Central memory CD8-positive, alpha-beta T cell (primary cell): ENCODE measurements at places on chromosomes 16 and 17.

DNA sequence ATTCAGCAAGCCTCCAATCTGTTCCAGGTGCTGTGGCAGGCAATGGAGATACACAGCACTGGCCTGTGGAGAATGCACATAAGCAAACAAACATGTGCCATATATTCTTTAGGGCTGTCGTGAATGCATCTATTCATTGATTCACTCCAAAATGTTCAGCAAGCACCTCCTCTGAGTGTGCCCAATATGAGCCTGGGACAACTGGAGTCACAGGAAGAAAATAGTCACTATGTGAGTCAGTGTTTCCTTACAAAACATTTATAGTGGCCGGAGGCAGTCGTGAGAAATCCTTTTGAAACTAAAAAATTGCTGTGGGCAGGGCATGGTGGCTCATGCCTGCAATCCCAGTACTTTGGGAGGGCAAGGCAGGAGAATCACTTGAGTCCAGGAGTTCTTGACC lies 310.1 kb downstream of the CA10 start:
- peaks cover 9% of the 10 kb centered on the region for H3K27me3 ChIP-seq
- H3K36me3 ChIP-seq: no peaks in the 10 kb centered on the region
- no peak overlapping the region for H3K27ac ChIP-seq
- no peaks in the 10 kb centered on the region for H3K4me1 ChIP-seq
- DNase-seq: no peak
- H3K4me3 ChIP-seq: no peak overlapping the region

- H3K4me1 ChIP-seq: peaks cover 19% of the 10 kb centered on the region
- H3K4me3 ChIP-seq: no peak overlapping the region
- H3K27me3 ChIP-seq: no peaks in the 10 kb centered on the region
- DNase-seq: no peak
- H3K27ac ChIP-seq: no peak overlapping the region
These were observed 21.1 kb downstream of the CMC2 start for GRCh38 chr16:80985611-80986010.

- no peak overlapping the region for H3K4me3 ChIP-seq
- H3K36me3 ChIP-seq: peaks cover 5% of the 10 kb centered on the region
- no peaks in the 10 kb centered on the region for H3K27me3 ChIP-seq
- no peaks in the 10 kb centered on the region for H3K4me1 ChIP-seq
- no peak for DNase-seq
These were observed 56.8 kb upstream of the CREBBP start for GRCh38 chr16:3937066-3937875.

GRCh38 chr17:27565874-27566670 lies 64.9 kb upstream of the LGALS9 start:
- H3K27ac ChIP-seq: no peak overlapping the region
- no peak overlapping the region for H3K4me3 ChIP-seq
- no peak for DNase-seq
- no peaks in the 10 kb centered on the region for H3K27me3 ChIP-seq
- H3K4me1 ChIP-seq: peaks cover 30% of the 10 kb centered on the region

DNA sequence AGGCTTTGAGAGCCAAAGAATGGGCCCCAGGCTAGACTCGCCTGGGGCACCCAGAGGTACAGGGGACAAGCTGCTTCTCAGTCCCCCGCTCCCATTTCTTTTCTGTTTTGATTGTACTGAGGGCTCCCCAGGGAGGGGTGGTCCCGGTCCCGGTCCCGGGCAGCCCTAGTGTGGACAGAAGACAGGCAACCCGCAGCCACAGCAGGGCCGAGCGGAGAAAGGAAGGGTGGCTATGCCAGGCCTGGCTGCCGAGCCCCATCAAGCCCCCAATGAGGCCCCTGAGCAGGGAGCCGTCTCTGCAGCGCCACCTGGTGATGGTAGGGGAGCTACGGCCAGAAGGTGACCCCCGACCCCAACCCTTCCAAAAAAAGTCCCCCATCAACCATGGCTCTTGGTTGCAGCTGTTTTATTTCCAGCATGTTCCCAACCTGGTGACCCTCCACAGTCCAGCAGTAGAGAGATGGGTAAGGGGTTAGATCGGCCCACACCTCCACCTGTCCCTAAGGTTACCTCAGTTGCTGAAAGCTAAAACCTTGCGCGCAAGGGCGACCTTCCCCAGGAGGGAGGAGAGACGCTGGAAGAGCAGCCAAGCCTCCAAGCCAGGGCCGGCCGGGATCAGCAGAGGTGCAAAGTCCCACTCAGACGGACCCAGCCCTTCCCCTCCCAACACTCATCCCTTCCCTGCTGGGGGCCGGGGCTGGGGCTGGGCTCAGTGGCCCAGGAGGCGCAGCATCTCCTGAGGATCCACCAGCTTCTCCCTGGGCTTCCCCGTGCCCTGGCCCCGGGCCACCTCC lies 2.6 kb upstream of the GRIN2C start:
- peak overlapping the region; percentile 50 for H3K4me3 ChIP-seq
- peak; percentile 48 for DNase-seq
- H3K36me3 ChIP-seq: peaks cover 7% of the 10 kb centered on the region
- H3K27me3 ChIP-seq: peaks cover 34% of the 10 kb centered on the region
- H3K4me1 ChIP-seq: peaks cover 26% of the 10 kb centered on the region

- H3K27me3 ChIP-seq: peaks cover 17% of the 10 kb centered on the region
- no peak for DNase-seq
- H3K36me3 ChIP-seq: peaks cover 1% of the 10 kb centered on the region
- peak overlapping the region; percentile 55 for H3K4me3 ChIP-seq
- H3K27ac ChIP-seq: no peak overlapping the region
These were observed 154.0 kb downstream of the C16orf78 start for GRCh38 chr16:49527611-49528010.

DNA sequence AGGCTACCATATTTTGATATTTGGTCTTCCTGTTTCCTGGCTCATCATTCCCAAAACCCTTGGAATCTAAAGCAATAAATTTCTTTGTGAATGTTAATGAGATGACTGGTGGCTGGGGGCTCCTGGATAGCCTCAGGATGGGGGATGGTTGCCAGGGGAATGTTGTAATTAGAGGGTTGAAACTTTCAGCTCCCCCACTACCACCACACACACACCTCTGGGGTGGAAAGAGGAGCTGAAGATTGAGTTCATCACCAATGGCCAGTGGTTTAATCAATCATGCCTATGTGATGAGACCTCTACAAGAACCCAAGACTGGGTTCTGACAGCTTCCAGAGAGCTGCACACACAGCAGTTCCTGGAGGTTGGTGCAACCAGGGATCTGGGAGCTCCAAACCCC lies 59.1 kb downstream of the HS3ST3A1 start:
- no peak overlapping the region for H3K4me3 ChIP-seq
- no peaks in the 10 kb centered on the region for H3K36me3 ChIP-seq
- no peak overlapping the region for H3K27ac ChIP-seq
- peaks cover 25% of the 10 kb centered on the region for H3K27me3 ChIP-seq
- no peaks in the 10 kb centered on the region for H3K4me1 ChIP-seq

DNA sequence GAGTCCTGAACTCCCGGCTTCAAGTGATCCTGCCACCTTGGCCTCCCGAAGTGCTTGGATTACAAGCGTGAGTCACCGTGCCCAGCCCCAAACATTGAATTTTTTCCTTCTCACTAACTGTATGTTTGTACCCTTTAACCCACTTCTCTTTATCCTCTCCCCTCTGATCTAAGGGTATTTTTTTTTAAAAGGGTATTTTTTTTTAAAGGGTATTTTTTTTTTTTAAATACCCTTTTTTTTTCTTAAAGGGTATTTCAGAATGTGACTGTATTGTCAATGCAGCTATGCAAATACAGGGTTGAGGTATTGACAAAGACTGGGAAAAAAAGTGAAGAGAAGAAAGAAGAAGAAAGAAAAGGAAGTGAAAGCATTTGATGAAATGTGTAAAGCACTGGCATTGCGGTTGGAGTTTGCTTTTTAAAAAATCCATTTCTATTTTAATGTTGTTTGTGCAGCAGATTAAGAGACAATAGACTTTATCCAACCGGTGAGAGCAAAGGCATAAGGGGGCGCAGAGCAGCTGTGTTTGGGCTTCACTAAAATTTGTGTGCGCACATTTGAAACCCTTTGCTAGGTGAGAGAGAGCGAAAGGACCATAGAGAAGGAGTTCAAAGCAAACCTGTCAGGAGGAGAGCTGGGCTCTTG lies 42.4 kb downstream of the SYT17 start:
- no peak for DNase-seq
- no peaks in the 10 kb centered on the region for H3K36me3 ChIP-seq
- no peak overlapping the region for H3K4me3 ChIP-seq
- no peak overlapping the region for H3K27ac ChIP-seq
- peaks cover 4% of the 10 kb centered on the region for H3K27me3 ChIP-seq

- DNase-seq: no peak
- no peaks in the 10 kb centered on the region for H3K36me3 ChIP-seq
- H3K27me3 ChIP-seq: peaks cover 36% of the 10 kb centered on the region
- H3K4me3 ChIP-seq: no peak overlapping the region
- H3K4me1 ChIP-seq: no peaks in the 10 kb centered on the region
These were observed 4.2 kb upstream of the FBXL16 start for GRCh38 chr16:709566-710499.

- H3K27ac ChIP-seq: no peak overlapping the region
- no peak overlapping the region for H3K4me3 ChIP-seq
- H3K4me1 ChIP-seq: no peaks in the 10 kb centered on the region
- no peaks in the 10 kb centered on the region for H3K27me3 ChIP-seq
- no peak for DNase-seq
These were observed 106.0 kb downstream of the SDR42E1 start for GRCh38 chr16:81905277-81905676.

GRCh38 chr17:76686538-76687297 lies 24.0 kb downstream of the MXRA7 start:
- H3K4me3 ChIP-seq: no peak overlapping the region

GRCh38 chr16:85057948-85058347 lies 30.4 kb downstream of the KIAA0513 start:
- H3K4me1 ChIP-seq: peaks cover 31% of the 10 kb centered on the region
- H3K27me3 ChIP-seq: no peaks in the 10 kb centered on the region
- peaks cover 4% of the 10 kb centered on the region for H3K36me3 ChIP-seq
- H3K4me3 ChIP-seq: peak overlapping the region; percentile 43

DNA sequence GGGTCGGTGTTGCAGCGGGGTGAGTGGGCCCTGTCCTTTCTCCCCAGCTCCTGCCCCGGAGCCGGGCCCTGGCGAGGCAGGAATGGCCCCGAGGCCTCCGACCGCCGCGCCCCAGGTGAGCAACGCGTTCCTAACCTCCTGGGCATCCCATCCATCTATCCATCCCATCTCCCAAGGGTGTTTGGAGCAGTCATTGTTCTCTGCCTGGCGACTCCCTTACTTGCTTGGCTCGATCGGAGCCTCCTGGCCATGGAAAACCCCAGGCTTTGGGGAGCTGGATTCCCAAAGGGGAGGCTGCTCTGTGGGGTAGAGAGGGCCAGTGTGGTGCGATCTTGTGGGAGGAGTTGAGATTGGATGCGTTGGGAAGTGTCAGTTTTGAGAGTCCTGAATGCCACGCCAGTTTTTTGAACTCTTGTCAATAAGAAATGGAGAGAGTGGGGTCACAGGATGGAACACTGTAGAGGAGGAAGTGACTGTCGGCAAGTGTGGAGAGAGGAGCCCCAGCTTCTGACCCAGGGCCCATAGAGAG lies 684 bp downstream of the ZFP90 start:
- H3K27me3 ChIP-seq: no peaks in the 10 kb centered on the region
- H3K36me3 ChIP-seq: peaks cover 20% of the 10 kb centered on the region
- H3K27ac ChIP-seq: peak overlapping the region; percentile 95
- DNase-seq: no peak

- no peak overlapping the region for H3K27ac ChIP-seq
- DNase-seq: no peak
- no peaks in the 10 kb centered on the region for H3K4me1 ChIP-seq
- H3K27me3 ChIP-seq: peaks cover 11% of the 10 kb centered on the region
- H3K36me3 ChIP-seq: no peaks in the 10 kb centered on the region
These were observed 1.5 kb upstream of the SPEM1 start for GRCh38 chr17:7418472-7419152.

DNA sequence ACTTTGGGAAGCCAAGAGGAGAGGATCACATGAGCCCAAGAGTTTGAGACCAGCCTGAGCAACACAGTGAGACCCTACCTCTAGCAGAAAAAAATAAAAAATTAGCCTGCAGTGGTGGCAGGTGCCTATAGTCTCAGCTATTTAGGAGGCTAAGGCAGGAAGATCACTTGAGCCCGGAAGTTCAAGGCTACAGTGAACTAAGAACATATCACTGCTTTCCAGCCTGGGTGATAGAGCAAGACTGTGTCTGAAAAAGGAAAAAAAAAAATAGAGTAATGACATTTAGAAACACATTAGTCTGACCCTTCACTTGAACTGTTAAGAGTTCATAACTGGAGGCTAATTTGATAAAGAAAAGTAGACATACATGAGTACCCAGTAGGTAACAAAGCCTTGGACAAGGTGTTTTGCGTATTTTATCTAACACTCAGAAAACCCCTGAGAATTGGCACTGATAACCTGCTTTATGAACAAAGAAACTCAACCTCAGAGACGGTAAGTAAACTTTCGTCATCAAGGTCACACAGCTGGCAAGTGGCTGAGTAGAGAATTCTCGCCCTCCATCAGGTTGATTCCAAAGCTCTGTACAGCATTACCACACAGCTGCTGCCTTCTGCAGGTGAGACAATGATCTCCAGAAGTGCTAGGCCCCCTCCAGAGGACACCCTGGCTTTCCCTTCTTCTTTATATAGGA lies 101.1 kb downstream of the SMG6 start:
- no peak for DNase-seq
- H3K27ac ChIP-seq: no peak overlapping the region
- peaks cover 9% of the 10 kb centered on the region for H3K36me3 ChIP-seq
- H3K4me1 ChIP-seq: peaks cover 20% of the 10 kb centered on the region
- H3K27me3 ChIP-seq: no peaks in the 10 kb centered on the region
- no peak overlapping the region for H3K4me3 ChIP-seq

- peaks cover 68% of the 10 kb centered on the region for H3K27me3 ChIP-seq
- H3K36me3 ChIP-seq: no peaks in the 10 kb centered on the region
- H3K27ac ChIP-seq: no peak overlapping the region
- H3K4me3 ChIP-seq: no peak overlapping the region
These were observed 2.0 kb upstream of the SLC6A4 start for GRCh38 chr17:30237296-30238002.

DNA sequence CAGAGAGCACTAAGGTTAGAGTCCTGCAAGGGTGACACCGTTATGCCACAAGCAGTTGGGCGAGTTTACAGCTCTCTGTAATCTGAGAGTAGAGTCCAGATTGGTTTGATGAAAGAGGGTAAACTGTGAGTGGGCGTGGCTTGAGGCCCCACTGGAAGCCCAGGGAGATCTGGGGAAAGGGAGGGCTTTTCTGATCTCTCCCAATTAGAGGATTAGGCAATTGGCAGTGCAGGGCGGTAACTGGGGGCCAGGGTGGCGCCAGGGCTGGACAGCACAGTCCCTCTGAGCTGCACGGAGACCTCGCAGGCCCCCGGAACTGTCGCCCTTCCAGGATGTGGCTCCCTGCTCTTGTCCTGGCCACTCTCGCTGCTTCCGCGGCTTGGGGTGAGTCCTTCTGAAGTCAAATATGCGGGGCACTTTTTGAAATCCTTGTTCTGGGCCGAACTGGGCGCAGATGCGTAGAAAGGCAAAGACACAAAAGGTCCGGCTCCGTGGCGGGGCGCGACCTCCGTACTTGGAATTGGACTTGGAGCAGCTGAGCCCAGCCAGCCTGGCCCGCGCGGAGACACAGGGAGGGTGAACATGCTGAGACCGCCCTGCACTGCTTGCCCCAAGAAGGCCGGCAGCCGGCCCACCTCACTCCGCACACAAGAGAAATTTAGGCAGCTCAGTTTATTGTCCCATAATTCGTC lies 72.4 kb downstream of the CES1 start:
- H3K36me3 ChIP-seq: peaks cover 2% of the 10 kb centered on the region
- no peaks in the 10 kb centered on the region for H3K4me1 ChIP-seq
- peaks cover 26% of the 10 kb centered on the region for H3K27me3 ChIP-seq
- no peak overlapping the region for H3K27ac ChIP-seq
- DNase-seq: no peak

GRCh38 chr16:80680046-80680445 lies 124.4 kb downstream of the CDYL2 start:
- H3K27ac ChIP-seq: no peak overlapping the region
- H3K4me1 ChIP-seq: peaks cover 20% of the 10 kb centered on the region
- peaks cover 1% of the 10 kb centered on the region for H3K36me3 ChIP-seq
- no peak overlapping the region for H3K4me3 ChIP-seq
- no peaks in the 10 kb centered on the region for H3K27me3 ChIP-seq
- DNase-seq: no peak
